Stromal cell of bone marrow (primary cell): ENCODE measurements at places on chromosomes 7 and 10.
A peak's percentile ranks its signal among the peaks of the same experiment; 100 is the strongest.

- DNase-seq: no peak
Measured at GRCh38 chr7:100829150-100829716, 1.9 kb upstream of the EPHB4 start.

GRCh38 chr10:96700374-96701099 lies 19.8 kb downstream of the PIK3AP1 start:
- DNase-seq: no peak

- no peak for DNase-seq
Measured at GRCh38 chr10:63536698-63537097, 15.5 kb downstream of the REEP3 start.

DNA sequence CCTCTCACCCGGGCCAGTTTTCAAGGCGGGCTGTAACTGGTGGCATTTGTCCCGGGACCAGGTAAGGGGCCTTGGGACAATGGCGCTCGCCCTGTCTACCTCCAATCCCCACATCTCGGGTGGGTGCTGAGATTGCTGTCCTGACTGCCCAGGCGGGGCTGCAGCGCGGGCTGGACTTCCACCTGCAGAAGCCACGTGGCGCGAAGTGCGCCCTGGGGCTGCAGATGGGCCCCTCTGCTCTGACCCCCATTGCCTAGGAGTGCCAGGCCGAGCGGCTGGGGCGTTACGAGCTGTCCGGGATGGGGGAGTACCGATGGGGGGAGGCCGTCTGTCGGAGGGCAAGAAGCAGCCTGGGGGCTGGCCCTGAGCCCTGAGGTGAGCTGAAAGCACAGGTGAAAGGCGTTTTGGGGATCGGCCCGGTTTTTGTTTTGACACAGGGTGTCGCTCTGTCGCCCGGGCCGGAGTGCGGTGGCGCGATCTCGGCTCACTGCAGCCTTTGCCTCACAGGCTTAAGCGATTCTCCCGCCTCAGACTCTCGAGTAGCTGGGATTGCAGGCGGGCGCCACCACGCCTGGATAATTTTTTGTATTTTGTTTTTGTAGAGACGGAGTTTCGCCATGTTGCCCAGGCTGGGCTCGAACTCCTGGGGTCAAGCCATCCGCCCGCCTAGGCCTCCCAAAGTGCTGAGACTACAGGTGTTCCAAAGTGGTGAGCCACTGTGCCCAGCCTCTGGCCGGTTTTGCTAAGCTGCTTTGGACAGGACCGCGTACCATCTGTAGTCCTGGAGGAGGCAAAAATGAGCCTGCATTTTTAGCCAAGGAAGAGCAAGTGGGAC lies at the start of gene SFXN2:
SFXN2 (plus strand) TSS at position 16 of the 835 bp plus-strand sequence. CDS start 12,001 bp downstream, outside the sequence.
- DNase-seq: no peak

GRCh38 chr10:16944986-16945385 lies 127.8 kb upstream of the RSU1 start:
- DNase-seq: no peak

- DNase-seq: no peak
Measured at GRCh38 chr7:27398851-27399250, 156.2 kb downstream of the EVX1 start.

DNA sequence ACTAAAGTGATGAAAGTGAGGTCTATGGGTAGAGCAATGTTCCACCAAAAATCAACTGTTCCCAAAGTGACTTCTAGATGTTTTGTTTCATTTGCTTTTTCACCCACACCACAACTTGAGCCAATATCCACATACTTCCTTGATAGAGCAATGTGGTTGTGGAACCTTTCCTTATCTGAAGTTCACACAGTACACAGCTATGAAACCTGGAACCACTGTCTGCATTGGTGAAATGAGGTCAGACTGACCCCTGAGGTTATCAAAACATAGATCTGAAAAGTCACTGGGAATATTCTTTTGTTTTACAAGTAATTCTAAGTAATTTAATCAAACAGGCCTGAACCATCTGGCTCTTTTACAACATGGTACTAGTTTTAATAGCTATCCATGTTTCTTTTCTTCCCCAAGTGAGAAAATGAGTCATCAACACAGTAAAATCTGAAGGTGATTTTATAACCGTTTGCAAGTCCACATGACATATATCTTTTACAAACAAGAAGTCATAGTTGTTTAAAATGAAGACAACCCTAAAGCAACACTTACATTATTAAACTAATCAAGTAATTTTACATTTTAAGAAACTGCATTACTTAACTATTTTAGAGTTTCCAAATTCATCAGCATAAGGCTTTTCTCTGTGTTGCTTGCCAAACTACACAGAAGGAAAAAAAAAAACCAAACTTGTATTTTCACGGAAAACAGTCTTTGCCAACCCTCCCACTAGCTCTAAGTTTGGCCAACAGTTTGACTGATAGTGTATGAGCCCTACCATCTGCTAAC lies 80.3 kb downstream of the LRRC17 start:
- DNase-seq: peak; percentile 85

- no peak for DNase-seq
Measured at GRCh38 chr10:119616882-119617570, 20.3 kb upstream of the TIAL1 start.

DNA sequence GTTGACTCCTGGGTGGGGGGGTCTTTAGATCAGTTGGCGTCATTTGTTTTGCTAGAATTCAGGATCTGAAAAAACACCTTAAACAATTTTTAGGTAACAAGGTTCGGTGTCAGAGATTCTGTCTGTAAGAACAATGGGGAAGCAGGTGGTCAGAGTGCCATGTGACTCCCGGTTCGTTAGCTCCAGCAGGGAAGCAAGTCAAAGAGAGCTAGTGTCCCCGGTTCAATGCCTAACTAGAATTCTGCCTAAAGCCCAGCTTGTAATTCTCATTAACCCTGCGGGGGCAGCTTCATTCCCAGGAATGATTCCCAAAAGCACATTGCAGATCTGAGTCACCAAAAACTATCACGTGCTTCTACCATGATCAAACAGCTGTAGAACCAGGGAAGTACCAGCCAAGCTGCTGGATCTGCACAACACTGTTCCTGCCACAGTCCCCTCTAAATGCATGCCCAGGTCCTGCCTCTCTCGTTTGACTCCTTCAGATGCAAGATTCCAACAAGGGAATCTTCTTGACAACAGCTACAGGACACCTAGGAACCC lies 664.3 kb upstream of the CELF2 start:
- no peak for DNase-seq

DNA sequence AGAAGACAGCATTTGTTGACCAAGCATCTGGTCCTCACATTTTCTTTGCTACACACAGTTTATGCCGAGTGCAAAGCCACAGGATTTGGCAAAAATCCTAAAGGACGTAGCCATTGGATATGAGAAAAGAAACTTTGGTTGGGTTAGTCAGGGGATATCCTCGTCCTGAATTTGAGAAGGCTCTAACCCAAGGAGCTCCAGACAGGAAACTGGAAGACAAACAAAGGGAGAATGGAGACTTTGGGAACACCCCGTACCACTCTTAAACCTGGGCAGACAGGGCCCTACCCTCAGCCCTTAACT lies 146.6 kb upstream of the FRMD4A start:
- peak; percentile 58 for DNase-seq

DNA sequence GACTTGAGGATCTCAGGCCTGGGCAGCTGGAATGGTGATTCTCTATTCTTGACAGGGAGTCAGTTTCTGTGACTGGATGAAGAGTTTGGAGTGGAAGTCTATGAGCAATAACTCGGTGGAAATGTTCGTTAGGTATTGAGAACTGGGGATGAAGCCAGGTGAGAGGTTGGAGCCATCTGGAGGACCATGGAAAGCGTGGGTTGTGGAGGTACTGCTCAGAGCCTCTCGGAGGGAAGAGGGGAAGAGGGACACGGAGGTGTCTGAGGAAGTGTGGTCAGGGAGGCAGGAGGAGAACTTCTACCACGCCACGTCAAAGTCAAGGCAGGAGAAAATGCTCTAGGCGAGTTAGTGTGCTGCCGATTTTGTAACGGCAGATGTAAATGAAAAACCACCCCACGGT lies 430.7 kb downstream of the DPP6 start:
- DNase-seq: no peak
